ENCODE measurements at places on chromosomes 5 and 9. TPM values are rescaled to one million over a fixed set of nuclear protein-coding genes. Genes with fewer than 3 reads are reported as not detected.
A peak's percentile ranks its signal among the peaks of the same experiment; 100 is the strongest.

DNA sequence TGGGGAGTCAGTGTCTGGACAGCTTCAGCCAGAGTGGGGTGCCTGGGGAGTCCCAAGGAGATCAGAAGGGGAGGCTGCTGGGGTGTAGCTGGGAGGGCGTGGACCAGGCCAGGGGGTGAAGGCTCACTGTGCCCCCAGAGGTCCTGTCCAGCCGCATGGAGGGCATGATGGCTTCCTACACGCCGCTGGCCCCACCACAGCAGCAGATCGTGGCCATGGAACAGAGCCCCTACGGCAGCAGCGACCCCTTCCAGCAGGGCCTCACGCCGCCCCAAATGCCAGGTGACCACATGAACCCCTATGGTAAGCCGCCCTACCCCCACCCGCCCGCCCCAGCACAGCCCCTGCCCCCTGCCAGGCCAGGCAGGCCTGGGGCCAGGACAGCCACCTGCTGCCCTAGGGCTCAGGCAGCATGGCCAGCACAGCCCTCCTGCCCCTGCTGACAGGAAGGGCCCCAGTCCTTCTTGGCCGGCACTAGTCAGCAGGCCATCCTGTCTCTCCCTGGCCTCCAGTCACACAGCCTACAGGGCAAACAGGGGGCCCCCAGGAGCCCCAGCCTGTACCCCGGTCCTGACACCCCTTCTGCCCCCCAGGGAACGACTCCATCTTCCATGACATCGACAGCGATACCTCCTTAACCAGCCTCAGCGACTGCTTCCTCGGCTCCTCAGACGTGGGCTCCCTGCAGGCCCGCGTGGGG lies 82.1 kb downstream of the LMX1B start:
- DNase-seq = peak; percentile 69

GRCh38 chr5:135466178-135467050 lies 14.3 kb upstream of the TIFAB start:
- DNase-seq = peak; percentile 94

DNA sequence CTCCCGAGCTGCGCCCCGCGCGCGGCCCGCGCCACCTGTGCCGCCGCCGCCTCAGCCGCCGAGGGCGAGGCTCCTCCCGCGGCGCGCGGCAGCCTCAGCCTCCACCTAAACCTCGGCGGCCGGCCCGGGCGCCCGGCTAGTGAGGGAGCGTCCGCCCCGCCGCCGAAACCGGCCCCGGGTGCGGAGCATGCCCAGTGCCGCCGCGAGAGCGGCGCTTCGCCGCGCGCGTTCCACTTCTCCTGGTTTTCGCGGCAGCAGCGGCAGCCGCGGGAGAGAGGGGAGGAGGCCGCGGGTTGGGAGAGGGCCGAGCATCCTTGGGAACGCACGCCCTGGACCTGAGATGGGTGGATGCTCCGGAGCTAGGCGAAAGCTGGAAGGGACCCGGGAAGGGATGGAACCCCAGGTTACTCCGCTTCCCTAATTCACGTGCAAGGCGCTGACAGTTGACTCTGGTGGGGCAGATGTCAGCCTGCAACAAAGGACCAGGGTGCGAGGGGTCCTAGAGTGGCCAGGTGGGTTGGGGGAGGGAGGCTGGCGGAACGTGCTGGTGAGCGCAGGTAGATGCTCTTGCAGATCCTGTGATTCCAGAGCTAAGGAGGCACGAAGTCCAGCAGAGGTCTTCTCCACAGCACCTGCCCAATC lies at the start of gene CTNND2:
CTNND2 (minus strand) TSS at position 182 of the 642 bp plus-strand sequence. CDS start 593 bp downstream, outside the sequence.
- no peak for DNase-seq

GRCh38 chr9:130462685-130463540 lies 18.2 kb downstream of the ASS1 start:
- DNase-seq = no peak

- no peak for DNase-seq
These were observed 13.2 kb downstream of the CMYA5 start for GRCh38 chr5:79702606-79703380.

- DNase-seq = no peak
These were observed 238.6 kb downstream of the ELAVL2 start for GRCh38 chr9:23587433-23587832.

DNA sequence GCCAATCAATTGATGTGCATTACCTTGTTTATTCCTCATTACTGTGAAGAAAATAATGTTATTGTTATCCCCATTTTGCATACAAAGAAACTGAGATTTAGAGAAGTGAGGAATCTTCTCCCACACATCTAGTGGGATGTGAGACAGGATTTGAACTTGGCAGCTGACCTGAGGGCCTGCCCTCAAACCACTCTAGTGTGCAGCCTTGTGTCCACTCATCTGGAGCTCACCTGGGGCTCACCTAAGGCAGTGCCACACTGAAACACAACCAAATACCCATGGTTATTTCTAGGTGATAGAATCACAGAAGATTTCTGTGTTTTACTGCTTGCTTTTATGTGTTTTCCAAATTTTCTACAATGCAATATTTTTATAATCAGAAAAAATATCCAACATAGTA lies 94.7 kb upstream of the SAP30L start:
- DNase-seq = no peak

GRCh38 chr5:171453056-171453725 lies 33.7 kb downstream of the FGF18 start:
- DNase-seq = no peak

The TBC1D2 gene
- total RNA-seq = 9.7 TPM

- no peak for DNase-seq
These were observed 200.4 kb downstream of the TTLL11 start for GRCh38 chr9:121892706-121893105.

DNA sequence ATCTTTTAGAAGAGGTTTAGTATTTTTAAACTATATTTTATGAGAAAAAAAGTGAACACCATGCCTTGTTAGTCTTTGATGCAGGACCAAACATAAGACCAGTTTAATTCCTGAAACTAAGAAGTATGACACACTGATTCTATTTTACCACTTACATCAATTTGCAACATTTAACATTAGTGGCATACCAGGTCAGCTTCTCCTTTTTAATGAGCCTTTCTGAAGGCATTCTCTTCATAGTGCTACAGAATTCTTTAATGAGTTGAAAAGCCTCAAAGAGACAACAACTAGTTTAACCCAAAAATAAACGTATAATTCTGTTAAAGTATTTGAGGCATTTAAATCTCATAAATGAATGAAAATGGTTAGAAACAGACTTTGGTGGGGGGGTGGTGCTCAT lies 28.2 kb downstream of the ARSB start:
- no peak for DNase-seq

The PLPP1 gene
- total RNA-seq = 127 TPM

DNA sequence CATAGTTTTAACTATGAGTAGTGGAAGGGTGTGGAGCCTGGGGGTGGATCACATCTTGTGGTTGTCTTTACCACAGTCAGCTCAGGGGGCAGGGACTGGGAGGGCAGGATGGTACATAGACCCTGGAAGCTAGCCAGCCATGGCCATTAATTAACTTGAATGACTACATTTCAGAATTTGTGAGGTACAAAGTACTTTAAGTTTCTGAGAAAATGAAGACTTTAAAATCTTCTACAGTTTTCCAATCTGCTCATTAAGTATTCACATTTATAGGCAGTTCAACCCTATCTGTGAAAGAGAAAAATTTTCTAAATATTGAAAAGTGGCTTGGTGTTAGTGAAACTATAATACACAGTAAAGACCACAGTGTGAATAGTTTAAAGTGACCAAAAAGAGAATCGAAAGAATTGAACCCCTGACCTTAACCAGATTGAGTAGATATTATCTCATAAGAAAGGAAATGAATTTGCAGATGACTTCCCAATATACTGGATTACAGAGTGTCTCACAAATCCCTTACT lies 234.2 kb upstream of the MEF2C start:
- no peak for DNase-seq

- no peak for DNase-seq
These were observed 262.5 kb downstream of the PSAT1 start for GRCh38 chr9:78559449-78559885.

DNA sequence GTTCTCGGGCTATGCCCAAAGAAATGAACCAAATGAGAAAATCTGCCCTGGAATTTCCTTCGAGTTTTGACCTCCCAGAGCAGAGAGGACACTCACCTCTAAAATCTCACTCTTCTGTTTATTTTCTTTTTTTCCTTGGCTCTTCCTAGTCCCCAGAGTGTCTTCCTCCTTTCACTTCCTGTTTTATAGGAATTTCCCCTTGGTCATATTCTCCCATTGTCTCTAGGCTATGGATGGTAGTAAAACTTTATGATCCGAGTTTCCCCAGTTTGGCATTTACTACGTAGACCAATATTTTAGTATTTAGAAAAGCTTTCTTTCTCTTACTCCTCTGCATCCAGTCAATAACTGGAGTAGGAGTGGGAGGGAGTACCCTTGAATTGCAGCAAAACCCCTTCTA lies 354.5 kb upstream of the ZNF608 start:
- no peak for DNase-seq

GRCh38 chr5:6353602-6354302 lies 24.6 kb downstream of the MED10 start:
- no peak for DNase-seq

The IFNE gene
- not detected for total RNA-seq

GRCh38 chr5:176619203-176619568 lies 9.2 kb upstream of the GPRIN1 start:
- peak; percentile 84 for DNase-seq

DNA sequence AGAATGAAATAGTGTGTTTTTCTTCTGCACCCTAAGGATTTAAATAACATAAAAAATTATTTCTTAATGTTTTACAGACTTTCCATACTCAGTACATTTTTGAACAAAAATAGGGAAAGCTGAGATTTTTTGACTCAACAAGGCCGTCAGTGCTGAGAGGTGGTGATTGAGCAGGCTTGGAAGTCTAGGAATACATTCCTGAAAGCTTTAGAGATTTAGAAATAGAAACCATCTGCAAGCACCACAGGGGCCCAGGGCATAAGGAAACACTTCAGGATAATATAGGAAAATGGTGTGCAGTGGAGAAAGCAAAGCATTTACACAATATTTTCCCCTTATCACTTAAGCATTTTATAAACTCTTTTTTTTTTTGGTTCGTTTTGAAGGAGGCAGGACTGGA lies 5.2 kb downstream of the BASP1 start:
- no peak for DNase-seq

The NIPAL4 gene
- not detected for total RNA-seq

All from aorta (tissue), 5 donors.